Activated CD4-positive, alpha-beta T cell treated with anti-CD3 and anti-CD28 coated beads, Interleukin-2, amount 10 ng/mL, durations not matched to agents 7 days and 5 days (primary cell): ENCODE measurements at places on chromosomes 4 and X.
A peak's percentile ranks its signal among the peaks of the same experiment; 100 is the strongest.

GRCh38 chr4:162853788-162854187 is 312.9 kb downstream of the NAF1 start:
- no peak for DNase-seq

- DNase-seq, result no peak
Measured at GRCh38 chr4:1572521-1572920, 111.6 kb downstream of the FAM53A start.

- no peak for DNase-seq
Measured at GRCh38 chr4:189845145-189845846, 95.4 kb upstream of the FRG1 start.

- DNase-seq, result no peak
Measured at GRCh38 chrX:151870602-151871001, 42.1 kb upstream of the MAGEA4 start.

- DNase-seq, result no peak
Measured at GRCh38 chr4:125198916-125199315, 115.8 kb upstream of the FAT4 start.

GRCh38 chrX:1909419-1910206 is 294.8 kb downstream of the ASMT start:
- DNase-seq, result no peak

DNA sequence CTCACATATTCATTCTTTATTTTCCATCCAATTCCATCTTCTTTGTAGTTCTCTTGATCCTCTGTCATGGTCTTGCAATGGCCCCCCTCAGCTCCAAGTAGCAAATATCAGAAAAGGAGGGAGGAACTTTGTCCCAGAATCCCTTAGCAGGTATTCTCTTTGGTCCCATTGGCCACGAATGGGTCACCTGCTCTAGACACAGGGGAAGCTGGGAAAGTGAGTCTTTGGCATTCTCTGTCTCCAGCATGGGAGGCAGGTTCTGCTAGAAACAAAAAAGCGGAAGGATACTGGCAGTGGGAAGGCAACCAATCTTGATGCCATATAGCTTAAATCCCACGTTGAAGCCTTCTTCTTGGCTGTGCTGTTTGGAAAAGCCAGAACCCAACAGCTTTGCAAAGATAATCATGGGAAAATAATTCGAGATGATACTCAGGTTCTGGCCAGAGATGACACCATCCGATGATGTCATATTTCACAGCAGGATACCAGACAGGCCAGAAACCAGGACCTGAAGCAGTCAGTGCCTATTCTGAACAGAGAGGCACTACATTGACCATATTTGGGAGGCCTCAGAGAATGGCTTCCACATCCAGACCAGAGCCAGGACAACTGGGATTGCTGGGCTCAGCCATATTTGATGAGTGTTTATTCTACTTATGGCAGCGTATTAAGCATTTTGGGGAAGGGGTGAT is 110.4 kb upstream of the ATXN3L start:
- DNase-seq, result no peak

DNA sequence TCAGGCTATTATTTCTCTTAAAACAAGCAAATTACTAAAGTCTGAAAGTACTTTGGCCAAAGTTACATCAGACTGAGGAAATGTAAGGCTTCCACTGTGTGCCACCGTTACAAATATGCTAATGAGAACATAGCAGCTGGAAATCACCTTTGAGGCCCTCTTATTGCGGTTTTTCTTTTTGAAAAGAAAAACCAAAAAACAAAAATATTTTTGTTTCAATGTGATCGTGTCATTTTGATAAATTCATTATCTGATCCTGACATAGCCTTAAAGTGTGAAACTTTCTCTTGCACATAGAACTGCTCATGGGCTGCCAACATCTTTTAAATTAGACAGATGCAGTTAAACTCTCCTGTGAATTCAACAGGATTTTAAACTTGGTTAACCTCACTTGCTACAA is 2.8 kb upstream of the TIFA start:
- DNase-seq, result no peak

DNA sequence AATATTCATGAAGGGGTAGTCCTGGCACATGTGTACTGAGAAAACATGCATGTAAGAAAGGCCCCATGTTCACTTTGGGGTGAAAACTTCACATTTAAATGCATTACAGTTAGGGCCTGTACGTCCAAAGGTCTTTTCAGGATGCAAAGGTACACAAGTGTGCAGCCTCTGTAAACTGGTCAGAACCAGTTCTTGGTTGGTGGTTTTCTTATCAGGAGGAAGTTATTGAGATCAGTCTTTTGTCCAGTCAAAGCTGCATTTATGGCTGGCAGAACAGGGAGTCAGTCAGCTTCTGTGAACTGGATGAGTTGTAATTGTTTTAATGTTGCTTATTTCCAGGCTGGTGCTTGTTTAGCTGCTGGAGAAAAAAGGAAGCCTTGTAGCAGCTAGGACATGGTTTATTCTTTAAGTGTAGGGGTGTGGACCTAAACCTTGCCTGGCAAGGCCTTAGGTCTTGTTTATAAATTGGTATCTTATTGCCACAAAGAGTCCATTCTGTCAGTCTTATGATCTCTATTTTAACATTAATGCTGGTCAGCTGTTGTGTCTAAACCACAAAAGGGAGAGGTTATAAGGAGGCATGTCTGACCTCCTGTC is 1906.6 kb upstream of the TENM3 start:
- no peak for DNase-seq

GRCh38 chr4:174120446-174121295 is 162.8 kb downstream of the FBXO8 start:
- DNase-seq, result peak; percentile 30

GRCh38 chrX:1392376-1393068 is 609 bp upstream of the SLC25A6 start:
- no peak for DNase-seq

GRCh38 chr4:8847331-8847730 is 24.3 kb downstream of the HMX1 start:
- no peak for DNase-seq

DNA sequence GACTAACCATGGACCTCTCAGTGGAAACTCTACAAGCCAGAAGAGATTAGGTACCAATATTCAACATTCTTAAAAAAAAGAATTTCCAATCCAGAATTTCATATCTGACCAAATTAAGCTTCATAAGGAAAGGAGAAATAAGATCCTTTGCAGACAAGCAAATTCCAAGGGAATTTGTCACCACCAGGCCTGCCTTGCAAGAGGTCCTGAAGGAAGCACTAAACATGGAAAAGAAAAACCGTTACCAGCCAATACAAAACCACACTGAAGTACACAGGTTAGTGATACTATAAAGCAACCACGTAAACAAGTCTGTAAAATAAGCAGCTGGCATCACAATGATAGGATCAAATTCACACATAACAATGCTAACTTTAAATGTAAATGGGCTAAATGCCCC is 156.6 kb downstream of the FAM13A start:
- no peak for DNase-seq

GRCh38 chr4:150962245-150962644 is 52.8 kb downstream of the LRBA start:
- DNase-seq, result no peak

- DNase-seq, result no peak
Measured at GRCh38 chrX:112820364-112821268, 20.0 kb downstream of the AMOT start.

- no peak for DNase-seq
Measured at GRCh38 chrX:99398545-99398944, 1011.5 kb downstream of the PCDH19 start.

- DNase-seq, result no peak
Measured at GRCh38 chrX:154352012-154352401, 22.4 kb downstream of the FLNA start.

GRCh38 chr4:144176476-144176875 is 36.0 kb upstream of the GYPA start:
- DNase-seq, result no peak

GRCh38 chrX:37332055-37332454 is 17.1 kb upstream of the PRRG1 start:
- DNase-seq, result no peak

- DNase-seq, result no peak
Measured at GRCh38 chr4:123776267-123776666, 379.7 kb downstream of the SPRY1 start.

- DNase-seq, result no peak
Measured at GRCh38 chr4:183350317-183351071, 28.3 kb upstream of the CLDN24 start.

DNA sequence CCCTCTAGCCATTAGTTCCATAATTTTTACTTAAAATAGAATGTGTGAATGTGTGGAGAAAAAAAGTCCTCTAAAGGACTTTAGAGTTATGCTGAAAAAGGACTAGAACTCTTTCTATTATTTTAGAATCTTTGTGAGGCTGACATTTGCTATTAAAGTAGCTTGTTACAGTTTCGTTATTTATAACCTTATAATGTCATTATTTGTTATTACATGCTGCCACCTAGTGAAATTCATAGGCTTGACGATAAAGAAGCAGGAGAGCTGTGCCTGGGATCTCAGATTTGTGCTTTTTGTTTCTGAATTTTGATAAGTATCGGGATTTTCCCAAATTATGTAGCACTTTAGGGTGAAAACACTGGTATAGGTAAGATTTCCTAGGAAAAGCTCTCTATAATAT is 38.5 kb upstream of the TAPT1 start:
- DNase-seq, result peak; percentile 15

- no peak for DNase-seq
Measured at GRCh38 chr4:48197643-48198237, 63.7 kb upstream of the TXK start.

DNA sequence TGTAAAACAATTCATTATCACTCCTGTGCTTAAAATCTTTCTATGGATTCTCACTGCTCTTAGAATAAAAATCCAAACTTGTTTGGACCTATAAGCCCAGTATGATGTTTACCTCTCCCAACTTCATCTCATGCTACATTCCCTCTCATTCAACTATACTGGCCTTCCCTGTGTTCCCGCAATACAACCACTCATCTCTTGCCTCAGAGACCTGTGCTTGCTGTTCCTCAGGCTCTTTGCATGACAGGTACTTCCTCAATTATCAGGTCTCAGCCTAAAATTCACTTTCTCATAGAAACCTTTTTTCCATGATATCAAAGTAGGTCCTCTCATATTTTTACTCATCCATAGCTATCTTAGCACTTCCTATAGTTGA is 71.7 kb downstream of the ENOX2 start:
- no peak for DNase-seq

- DNase-seq, result no peak
Measured at GRCh38 chrX:9542106-9542760, 77.4 kb downstream of the TBL1X start.

GRCh38 chr4:17613761-17614415 is 553 bp upstream of the MED28 start:
- DNase-seq, result peak; percentile 17

GRCh38 chr4:151250706-151251105 is 26.3 kb upstream of the PRSS48 start:
- no peak for DNase-seq

- no peak for DNase-seq
Measured at GRCh38 chr4:187118602-187119120, 395.0 kb upstream of the FAT1 start.

GRCh38 chrX:135009838-135010237 is 12.5 kb downstream of the RTL8B start:
- no peak for DNase-seq

GRCh38 chrX:40933706-40934425 is 151.4 kb upstream of the USP9X start:
- no peak for DNase-seq

- DNase-seq, result peak; percentile 84
Measured at GRCh38 chr4:152679414-152680281, at the start of gene TMEM154. TMEM154 (minus strand) TSS chr4:152679997; CDS start chr4:152679933, 64 bp downstream.

DNA sequence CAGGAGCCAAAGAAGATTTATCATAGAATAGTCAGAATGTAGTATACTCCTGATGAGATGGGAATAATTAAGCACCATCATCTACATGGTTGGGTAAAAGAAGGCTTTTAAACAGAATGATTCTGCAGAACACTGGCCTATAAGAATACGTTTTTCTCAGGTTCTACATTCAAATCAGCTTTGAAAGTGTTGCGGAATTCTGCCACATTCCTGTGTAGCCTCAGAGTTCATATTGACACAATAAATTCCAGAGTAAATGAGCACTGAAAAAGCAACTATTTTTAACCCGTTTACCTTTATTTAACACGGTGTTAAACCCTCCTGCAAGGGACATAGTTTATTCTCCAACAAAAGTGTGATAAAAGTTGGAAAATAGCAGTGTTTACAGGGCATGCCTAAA is 950.2 kb upstream of the SLIT2 start:
- no peak for DNase-seq

- no peak for DNase-seq
Measured at GRCh38 chr4:180052629-180053028, 2190.6 kb upstream of the TENM3 start.

- no peak for DNase-seq
Measured at GRCh38 chr4:70863099-70863790, 23.6 kb upstream of the GRSF1 start.

- DNase-seq, result no peak
Measured at GRCh38 chrX:134868771-134869495, 121.9 kb upstream of the SMIM10 start.

GRCh38 chr4:8410641-8411271 is 29.8 kb downstream of the ACOX3 start:
- no peak for DNase-seq

- DNase-seq, result no peak
Measured at GRCh38 chr4:119707336-119707735, 78.7 kb upstream of the PDE5A start.

GRCh38 chr4:108272561-108272960 is 103.8 kb upstream of the LEF1 start:
- DNase-seq, result no peak

- DNase-seq, result no peak
Measured at GRCh38 chr4:23981328-23981727, 91.5 kb upstream of the PPARGC1A start.

GRCh38 chr4:6273661-6273990 is 4.0 kb downstream of the WFS1 start:
- no peak for DNase-seq

- DNase-seq, result no peak
Measured at GRCh38 chr4:13452927-13453579, 31.1 kb downstream of the RAB28 start.

DNA sequence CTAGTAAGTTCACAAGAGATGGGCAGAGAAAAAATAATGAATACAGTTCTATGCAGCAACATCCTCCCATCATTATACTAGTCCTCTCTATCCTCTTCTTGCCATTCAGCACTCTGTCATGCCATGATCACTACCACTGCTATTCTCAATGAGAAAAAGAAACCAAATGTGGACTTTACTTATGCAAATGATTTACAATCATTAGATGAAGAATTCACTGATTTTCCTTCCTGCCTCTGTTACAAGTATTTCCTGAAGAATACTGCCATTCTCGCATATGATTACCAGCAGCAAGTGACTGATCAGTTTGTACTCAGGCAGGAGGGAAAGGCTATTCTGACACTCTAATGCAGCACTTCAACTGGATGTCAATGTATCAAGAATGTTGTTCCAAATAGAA is 50.3 kb downstream of the WDFY3 start:
- no peak for DNase-seq

DNA sequence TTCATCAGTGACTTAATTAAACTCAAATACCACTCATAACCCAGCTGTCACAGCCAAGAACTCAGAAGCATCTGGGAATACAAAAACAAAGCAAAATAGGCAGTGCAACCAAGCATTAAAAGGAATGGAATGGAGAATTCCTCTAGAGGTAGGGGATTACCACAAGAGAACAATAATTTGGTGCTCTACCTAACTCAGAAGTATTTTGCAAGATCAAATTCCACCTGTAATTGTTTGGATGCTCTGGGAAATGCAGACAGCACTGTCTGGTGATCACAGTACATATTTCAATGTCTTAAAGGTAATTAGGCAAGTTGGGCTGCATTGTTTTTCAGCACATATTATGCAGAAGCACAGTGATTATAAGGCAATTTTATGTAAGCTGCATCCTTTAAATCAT is 547.5 kb downstream of the TRAM1L1 start:
- DNase-seq, result no peak
